Heart right ventricle (tissue), 16 donors: ENCODE measurements at places on chromosomes 16 and 17. TPM values are rescaled to one million over a fixed set of nuclear protein-coding genes. Genes with fewer than 3 reads are reported as not detected.

DNA sequence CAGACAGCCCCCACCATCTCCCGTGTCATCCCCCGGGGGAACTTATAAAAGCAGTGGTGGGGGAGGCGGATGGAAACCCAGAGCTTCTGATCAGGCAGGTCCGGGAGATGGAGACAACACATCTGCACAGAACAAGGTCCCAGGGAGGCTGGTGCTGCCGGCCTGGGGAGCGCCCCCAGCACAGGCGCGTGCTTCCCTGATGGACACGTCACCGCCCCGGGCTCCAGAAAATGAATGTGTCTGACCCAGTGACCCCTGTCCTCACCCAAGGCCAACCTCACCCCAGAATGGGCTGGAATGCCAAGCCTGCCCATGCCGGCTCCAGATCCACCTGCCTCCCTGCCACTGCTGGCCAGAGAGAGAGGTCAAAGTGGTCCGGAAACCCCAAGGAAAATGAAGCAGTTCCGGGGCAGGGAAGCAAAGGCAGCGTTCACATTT, 12.5 kb downstream of the SLC7A5 start:
- H3K4me3 ChIP-seq = no peak overlapping the region
- H3K36me3 ChIP-seq = no peaks in the 10 kb centered on the region
- no peak for DNase-seq
- peaks cover 75% of the 10 kb centered on the region for H3K4me1 ChIP-seq
- H3K27me3 ChIP-seq = peaks cover 4% of the 10 kb centered on the region

- no peaks in the 10 kb centered on the region for H3K27me3 ChIP-seq
- H3K4me3 ChIP-seq = no peak overlapping the region
- peak overlapping the region; percentile 20 for H3K27ac ChIP-seq
- H3K36me3 ChIP-seq = peaks cover 10% of the 10 kb centered on the region
- no peak for DNase-seq
- H3K4me1 ChIP-seq = peaks cover 4% of the 10 kb centered on the region
Observed at GRCh38 chr16:16041196-16041892, 91.9 kb downstream of the ABCC1 start.

- no peaks in the 10 kb centered on the region for H3K4me1 ChIP-seq
- H3K4me3 ChIP-seq = no peak overlapping the region
- no peak for DNase-seq
- H3K27me3 ChIP-seq = no peaks in the 10 kb centered on the region
Observed at GRCh38 chr17:62995377-62995885, 29.4 kb downstream of the TANC2 start.

DNA sequence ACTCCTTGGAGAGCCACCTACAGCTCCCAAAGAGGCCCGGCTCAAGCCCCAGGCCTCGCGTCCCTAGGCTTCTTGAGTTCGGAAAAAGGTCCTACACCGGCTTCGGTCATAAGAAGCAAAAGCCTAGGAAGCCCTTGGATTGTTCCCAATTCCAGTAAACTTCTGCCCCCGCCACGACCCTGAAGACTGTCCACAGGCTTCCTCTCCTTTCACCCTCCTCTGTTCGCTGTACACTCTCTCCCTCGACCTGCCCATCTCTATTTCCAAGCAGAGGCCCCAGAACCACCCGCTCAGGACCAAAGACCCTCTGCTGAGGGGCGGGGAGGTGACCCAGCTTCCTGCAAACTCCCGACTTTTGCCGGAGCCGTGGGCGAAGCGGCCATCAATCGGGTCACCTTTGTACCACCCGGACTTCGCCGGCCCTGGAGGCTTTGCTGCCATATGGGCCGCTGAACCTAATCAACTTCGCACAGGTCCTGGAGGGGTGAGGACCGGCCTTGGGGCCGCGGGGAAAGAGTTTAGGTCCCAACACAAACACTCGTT, 2.7 kb downstream of the HOXB2 start:
- H3K36me3 ChIP-seq = no peaks in the 10 kb centered on the region
- H3K4me3 ChIP-seq = peak overlapping the region; percentile 61
- H3K4me1 ChIP-seq = peaks cover 34% of the 10 kb centered on the region
- H3K27me3 ChIP-seq = peaks cover 94% of the 10 kb centered on the region
- no peak for DNase-seq

DNA sequence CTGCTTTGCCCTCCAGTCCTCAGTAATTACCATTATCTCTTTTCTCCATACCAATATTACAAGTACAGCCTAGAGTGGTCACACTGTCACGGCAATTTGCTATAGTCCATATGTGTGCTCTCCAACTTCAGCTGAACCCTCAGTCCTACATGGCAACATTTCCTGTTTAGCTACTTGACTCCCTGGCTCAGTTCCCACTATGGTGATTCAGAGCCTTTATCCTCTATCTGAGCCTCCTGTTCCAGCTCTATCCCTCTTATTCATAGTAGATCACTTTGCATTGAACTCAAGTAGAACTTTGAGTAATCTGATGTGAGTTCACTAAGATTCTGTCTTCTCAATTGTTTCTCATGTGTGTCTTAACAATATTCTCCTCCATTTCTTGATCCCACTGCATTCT, 43.7 kb upstream of the GOSR1 start:
- DNase-seq = no peak
- no peak overlapping the region for H3K27ac ChIP-seq
- no peaks in the 10 kb centered on the region for H3K27me3 ChIP-seq
- H3K36me3 ChIP-seq = peaks cover 6% of the 10 kb centered on the region
- H3K4me3 ChIP-seq = no peak overlapping the region

GRCh38 chr17:56700919-56701420, 107.5 kb downstream of the NOG start:
- no peak for DNase-seq
- H3K4me1 ChIP-seq = peaks cover 12% of the 10 kb centered on the region
- no peak overlapping the region for H3K27ac ChIP-seq
- peaks cover 15% of the 10 kb centered on the region for H3K27me3 ChIP-seq
- H3K4me3 ChIP-seq = no peak overlapping the region

The HES7 gene
- 0.52 TPM for total RNA-seq
